ENCODE measurements at places on chromosomes 6 and 20.

DNA sequence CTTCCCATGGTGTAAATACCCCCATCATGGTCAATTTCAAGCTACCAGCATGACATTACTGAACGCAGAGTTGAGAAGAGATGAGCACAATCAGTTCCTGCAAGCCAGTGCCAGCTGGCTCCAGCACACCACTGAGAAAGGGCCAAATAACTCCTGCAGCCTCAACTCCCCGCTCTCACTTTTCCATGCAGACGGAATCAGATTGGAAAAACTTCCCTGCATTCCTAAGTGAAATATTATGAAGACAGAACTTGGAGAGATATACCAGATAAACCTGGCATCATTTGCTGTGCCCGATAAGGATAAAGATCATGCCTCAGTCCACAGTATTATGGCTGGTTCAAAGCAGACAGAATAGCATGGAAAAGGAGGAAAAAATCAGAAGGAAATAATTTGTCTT, 56.7 kb downstream of the FILIP1 start:
- no peaks in the 10 kb centered on the region for H3K36me3 ChIP-seq
- DNase-seq = no peak
- H3K4me3 ChIP-seq = no peak overlapping the region
- peaks cover 14% of the 10 kb centered on the region for H3K27me3 ChIP-seq
- H3K4me1 ChIP-seq = no peaks in the 10 kb centered on the region
- H3K27ac ChIP-seq = no peak overlapping the region

- H3K4me3 ChIP-seq = no peak overlapping the region
- H3K36me3 ChIP-seq = no peaks in the 10 kb centered on the region
- no peak for DNase-seq
- no peaks in the 10 kb centered on the region for H3K4me1 ChIP-seq
- no peak overlapping the region for H3K27ac ChIP-seq
Observed at GRCh38 chr6:126551832-126552231, 211.9 kb downstream of the CENPW start.

GRCh38 chr6:42564506-42564825, 637 bp downstream of the UBR2 start:
- no peaks in the 10 kb centered on the region for H3K27me3 ChIP-seq
- peak overlapping the region; percentile 83 for H3K4me3 ChIP-seq
- peaks cover 15% of the 10 kb centered on the region for H3K36me3 ChIP-seq
- H3K27ac ChIP-seq = peak overlapping the region; percentile 91

DNA sequence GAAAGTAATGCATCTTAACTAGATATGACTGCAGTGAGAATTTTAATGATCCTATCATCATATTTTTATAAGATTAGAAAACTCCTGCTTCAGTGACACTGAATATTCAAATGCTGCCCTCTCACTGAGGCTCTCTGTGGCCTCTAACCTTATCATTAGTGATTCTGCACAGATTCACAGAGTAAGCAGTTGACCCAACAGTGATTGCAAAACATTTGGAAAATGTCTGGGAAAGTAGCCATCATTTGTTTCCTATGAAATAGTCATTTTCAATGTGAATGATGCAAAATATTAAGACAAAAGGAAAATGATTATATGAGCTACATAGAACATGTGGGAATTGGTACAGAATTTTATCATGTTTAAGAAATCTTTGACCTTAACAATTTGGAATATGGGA, 210.3 kb downstream of the TBX18 start:
- no peak overlapping the region for H3K27ac ChIP-seq
- no peaks in the 10 kb centered on the region for H3K36me3 ChIP-seq
- no peak overlapping the region for H3K4me3 ChIP-seq
- H3K27me3 ChIP-seq = no peaks in the 10 kb centered on the region
- no peak for DNase-seq
- no peaks in the 10 kb centered on the region for H3K4me1 ChIP-seq
